Prostate gland (tissue), 2 donors: ENCODE measurements at places on chromosomes 1 and 21.

DNA sequence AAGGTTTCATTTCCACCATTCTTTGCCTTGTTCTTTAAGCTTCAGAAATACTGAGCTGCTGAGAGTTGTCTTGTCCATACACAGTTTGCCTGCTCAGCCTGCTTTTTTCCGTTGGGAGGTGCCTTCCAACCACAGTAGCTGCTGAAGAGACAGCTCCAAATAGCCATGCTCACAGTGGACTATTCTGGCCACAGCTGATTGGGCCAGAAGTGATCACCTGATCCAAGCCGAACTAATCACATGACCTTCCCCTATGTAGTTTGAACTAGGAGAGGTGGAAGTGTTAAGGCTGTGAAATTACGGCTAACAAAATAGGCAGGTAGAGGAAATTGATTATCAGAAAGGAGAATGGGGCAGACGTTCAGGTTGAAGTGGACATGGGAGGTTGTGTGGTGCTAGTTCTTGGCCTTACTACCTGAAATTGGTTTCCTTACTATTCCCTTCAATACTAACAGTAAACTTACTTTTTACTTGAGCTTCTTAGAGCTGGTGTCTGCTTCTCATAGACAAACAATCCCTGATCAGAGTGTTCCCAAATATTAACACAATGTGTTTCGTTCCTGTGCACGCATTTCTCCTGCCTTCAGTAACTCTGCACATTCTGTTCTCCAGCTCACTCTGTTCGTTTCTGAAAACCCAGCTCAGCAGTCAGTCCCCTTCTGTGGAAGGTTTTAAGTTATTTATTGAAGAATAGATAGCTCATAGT lies 136.1 kb downstream of the RWDD3 start:
- H3K27me3 ChIP-seq, result no peaks in the 10 kb centered on the region
- no peak overlapping the region for H3K4me3 ChIP-seq
- DNase-seq, result peak; percentile 59
- peaks cover 3% of the 10 kb centered on the region for H3K4me1 ChIP-seq

GRCh38 chr1:44526295-44527073 lies 121.4 kb downstream of the RNF220 start:
- H3K27me3 ChIP-seq, result no peaks in the 10 kb centered on the region
- no peaks in the 10 kb centered on the region for H3K36me3 ChIP-seq
- DNase-seq, result no peak
- H3K4me1 ChIP-seq, result no peaks in the 10 kb centered on the region
- no peak overlapping the region for H3K4me3 ChIP-seq
- no peak overlapping the region for H3K27ac ChIP-seq

GRCh38 chr1:57424231-57425027 lies 569 bp upstream of the DAB1 start:
- peak; percentile 5 for DNase-seq
- H3K4me1 ChIP-seq, result no peaks in the 10 kb centered on the region
- peak overlapping the region; percentile 29 for H3K4me3 ChIP-seq
- H3K36me3 ChIP-seq, result no peaks in the 10 kb centered on the region
- H3K27ac ChIP-seq, result no peak overlapping the region

GRCh38 chr1:160567858-160568682 lies 11.2 kb downstream of the CD84 start:
- H3K27ac ChIP-seq, result no peak overlapping the region
- no peak for DNase-seq
- no peaks in the 10 kb centered on the region for H3K27me3 ChIP-seq
- H3K4me3 ChIP-seq, result no peak overlapping the region
- no peaks in the 10 kb centered on the region for H3K4me1 ChIP-seq
- no peaks in the 10 kb centered on the region for H3K36me3 ChIP-seq

DNA sequence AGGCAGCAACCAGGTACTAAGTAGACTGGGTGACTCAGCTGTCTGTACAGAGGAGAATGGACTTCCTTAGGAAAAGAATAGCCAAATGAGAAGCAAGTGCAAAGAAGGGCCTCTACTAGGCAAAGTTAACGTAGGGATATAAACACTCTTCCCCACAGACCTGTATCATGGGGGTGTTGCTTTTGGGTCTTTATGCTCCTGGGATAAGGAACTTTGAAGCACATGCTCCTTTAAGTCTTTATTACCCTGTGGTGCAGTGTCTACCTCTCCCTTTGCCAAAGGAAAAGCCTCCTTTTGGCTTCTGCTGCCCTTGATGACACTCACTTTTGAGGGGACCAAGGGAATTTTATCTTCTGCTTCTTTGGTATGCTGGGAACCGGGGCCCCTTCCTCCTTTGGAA lies 5.0 kb downstream of the RFX5 start:
- no peaks in the 10 kb centered on the region for H3K27me3 ChIP-seq
- no peaks in the 10 kb centered on the region for H3K36me3 ChIP-seq
- no peak overlapping the region for H3K27ac ChIP-seq
- H3K4me3 ChIP-seq, result no peak overlapping the region
- peaks cover 4% of the 10 kb centered on the region for H3K4me1 ChIP-seq

DNA sequence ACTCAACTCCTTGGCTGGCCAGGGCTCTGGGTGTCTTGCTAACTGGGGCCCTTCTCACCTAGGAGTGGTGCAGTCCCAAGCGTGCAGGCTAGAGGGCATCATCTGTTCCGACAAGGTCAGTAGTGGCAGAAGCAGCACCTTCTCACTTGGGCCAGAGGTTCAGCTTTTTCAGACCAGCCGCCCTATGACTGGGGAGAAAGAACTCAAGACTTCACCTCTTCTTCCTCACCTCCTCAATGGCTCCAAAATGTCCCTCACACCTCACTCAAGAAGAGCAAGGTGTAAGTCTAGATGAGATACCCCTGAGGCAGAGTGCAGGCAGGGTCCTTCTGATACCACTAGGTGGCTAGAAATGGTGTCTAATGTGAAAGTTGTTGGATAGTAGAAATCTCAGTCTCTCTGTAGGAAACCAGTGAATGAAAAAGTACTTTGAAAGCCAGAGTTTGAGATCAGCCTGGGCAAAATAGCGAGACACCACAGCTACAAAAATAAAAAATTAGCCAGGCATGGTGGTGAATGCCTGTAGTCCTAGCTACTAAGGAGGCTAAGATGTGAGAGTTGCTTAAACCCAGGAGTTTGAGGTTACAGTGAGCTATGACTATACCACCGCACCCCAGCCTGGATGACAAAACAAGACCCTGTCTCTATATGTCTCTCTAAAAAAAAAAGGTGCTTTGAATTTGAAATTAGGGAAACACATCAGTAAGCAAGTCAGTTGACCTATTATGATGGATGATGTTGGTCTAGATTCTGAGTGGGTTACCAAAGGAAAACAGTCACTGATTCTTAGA lies 8.6 kb upstream of the IL20 start:
- H3K4me1 ChIP-seq, result no peaks in the 10 kb centered on the region
- no peak overlapping the region for H3K27ac ChIP-seq
- no peaks in the 10 kb centered on the region for H3K27me3 ChIP-seq
- H3K4me3 ChIP-seq, result no peak overlapping the region
- no peaks in the 10 kb centered on the region for H3K36me3 ChIP-seq
- no peak for DNase-seq
